Stimulated activated CD8-positive, alpha-beta memory T cell treated with anti-CD3 and anti-CD28 coated beads, Interleukin-4, amount 100 ng/mL, for 4 hours (primary cell): ENCODE measurements at places on chromosomes 1 and 21.

DNA sequence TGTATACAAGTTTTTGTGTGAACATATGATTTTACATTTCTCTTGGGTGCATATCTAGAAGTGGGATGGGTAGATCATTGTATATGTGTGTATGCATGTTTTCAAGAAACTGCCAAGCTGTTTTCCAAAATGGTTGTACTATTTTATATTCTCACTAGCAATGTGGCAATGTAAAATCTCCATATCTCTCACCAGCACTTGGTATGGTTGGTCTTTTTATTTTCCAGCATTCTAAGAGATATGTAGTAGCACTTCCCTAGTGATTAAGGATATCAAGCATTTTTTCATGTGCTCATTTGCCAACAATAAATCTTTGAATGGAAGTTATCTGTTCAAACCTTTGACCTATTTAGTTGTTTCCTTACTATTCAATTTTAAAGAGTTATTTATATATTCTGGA lies 310.7 kb downstream of the ZNF326 start:
- DNase-seq: no peak

DNA sequence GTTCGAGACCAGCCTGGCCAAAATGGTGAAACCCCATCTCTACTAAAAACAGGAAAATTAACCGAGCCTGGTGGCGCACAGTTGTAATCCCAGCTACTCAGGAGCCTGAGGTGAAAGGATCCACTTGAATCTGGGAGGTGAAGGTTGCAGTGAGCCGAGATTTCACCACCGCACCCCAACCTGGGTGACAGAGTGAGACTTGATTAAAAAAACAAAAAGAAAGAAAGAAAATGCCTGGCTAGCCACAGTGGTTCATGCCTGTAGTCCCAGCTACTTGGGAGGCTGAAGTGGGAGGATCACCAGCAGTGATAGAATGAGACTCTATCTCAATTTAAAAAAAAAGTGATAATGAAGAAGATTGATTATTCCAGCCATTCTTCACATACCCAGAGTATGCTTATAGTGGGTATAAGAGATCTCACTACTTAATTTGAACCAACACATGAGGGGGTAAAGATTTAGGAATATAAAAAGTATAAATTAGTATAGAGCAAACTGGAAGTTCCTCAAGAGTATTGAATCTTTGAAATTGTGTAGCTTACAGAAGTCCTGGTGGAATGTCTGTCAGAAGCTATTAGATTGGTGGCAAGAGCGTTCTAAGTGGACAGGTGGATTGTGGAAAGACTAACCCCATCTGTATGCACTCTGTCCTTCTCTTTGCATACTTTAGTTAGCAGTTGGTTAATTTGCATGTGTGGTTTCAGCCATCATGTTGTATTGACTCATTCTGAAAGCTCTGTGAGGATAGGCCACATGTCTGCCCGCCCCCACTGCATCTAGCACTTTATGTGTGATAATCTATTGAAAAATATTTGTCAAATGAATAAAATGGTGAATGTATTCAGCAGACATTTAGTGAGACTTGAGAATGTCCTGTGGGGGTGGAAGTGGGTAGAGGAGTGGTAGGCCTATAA lies 25.0 kb downstream of the RLF start:
- peak; percentile 24 for DNase-seq

DNA sequence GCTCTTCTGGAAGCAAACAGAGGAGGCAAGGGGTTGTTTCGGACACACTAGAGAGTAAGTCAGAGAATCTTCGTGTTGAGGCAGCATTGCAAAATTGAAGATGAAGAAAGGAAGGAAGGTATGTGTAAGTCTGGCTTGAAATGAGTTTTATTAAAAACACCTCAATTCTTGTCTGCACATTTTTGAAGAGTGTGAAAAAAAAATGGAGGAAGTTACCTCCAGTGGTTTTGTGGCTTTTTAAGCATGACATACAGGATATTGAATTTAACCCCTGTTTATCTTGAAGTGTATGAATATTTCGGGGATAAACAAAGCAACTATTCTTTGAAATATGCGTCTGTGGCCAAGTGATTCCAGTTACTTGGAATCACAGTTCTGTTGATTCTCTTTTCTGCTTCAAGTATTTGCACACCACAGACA lies 203.2 kb upstream of the SGIP1 start:
- DNase-seq: no peak

- DNase-seq: no peak
Observed at GRCh38 chr1:226443033-226443432, 35.1 kb upstream of the PARP1 start.

GRCh38 chr1:61284936-61285335 lies 202.6 kb downstream of the NFIA start:
- no peak for DNase-seq

- DNase-seq: no peak
Observed at GRCh38 chr1:22916471-22916820, 56.2 kb downstream of the LACTBL1 start.

DNA sequence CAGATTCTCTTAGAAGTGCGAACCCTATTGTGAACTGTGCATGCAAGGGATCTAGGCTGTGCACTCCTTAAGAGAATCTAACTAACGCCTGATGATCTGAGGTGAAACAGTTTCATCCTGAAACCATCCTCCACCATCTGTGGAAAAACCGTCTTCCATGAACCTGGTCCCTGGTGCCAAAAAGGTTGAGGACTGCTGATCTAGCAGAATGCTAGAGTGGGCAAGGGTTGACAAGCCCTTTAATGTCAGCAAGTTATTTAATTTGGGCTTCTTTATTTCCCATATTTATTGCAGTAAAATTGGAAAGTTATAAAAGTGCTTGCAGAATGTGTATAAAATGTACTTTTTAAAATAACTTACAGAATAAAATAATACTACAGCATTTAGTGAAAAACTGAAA lies 26.4 kb downstream of the ALG14 start:
- DNase-seq: no peak

DNA sequence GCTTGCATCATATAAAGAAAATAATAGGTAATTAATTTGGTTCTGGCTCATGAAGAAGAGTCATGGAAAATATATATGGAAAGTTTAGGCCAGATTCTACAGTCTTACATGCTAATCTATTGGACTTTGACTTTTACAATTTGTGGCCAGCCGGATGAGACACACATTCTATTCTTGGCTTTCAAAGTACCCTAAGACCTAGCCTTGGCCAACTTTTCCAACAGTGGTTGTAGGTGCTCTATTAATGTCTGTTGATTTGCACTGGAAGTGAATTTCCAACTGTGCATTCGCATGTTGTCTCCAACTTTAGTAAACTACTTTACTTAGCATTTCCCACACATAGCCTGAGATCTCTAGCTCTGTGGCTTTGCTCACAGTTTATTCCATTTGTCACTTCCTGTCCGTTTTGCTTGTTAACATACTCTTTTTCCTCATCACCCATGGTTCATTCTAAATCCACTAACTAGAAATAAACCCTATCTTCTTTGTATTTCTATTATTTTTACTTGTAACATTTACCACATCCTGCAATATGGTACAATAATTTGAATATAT lies 644.0 kb downstream of the PTPRC start:
- DNase-seq: no peak

DNA sequence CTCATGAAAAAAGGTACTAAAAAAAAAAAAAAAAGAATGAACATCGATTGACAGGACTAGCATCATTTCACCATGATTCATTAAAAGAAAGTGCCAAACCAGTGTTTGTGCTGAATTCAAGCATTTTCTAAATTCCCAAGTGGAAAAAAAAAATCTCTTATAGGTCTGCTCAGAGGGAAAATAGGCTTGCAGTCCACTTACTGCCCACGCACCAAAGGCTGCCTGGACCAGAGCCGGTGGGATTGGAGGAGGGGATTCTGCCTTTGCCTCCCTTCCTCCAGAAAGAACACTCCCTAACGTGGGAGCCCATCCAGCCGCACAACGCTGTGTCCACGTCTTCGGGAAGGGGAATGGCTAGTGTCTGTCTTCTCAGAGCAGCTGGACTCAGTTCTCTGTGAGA lies 5.5 kb upstream of the TRAPPC10 start:
- DNase-seq: no peak

GRCh38 chr1:61496501-61496900 lies 228.4 kb downstream of the TM2D1 start:
- no peak for DNase-seq

GRCh38 chr1:72635719-72636118 lies 353.4 kb upstream of the NEGR1 start:
- DNase-seq: no peak

- DNase-seq: no peak
Observed at GRCh38 chr1:95071539-95071938, 1.2 kb downstream of the ALG14 start.

DNA sequence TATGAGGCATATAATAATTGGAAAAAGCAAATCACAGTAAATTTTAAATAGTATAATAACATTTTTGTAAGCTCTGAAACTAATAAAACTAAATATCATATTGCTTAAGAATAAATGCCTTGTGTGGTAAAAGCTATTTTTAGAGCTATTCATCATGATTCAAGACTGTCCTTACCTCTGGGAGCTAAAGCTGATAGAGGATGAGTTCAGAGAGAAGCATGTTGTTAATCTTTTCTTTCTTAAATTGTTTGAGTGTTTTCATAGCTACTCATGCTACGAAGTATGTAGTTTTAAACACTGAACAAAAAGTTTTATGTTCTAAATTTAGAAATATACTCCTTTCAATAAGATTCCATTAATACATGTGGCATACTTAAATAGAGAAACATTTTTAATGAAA lies 30.5 kb downstream of the IFI16 start:
- no peak for DNase-seq

- DNase-seq: peak; percentile 12
Observed at GRCh38 chr1:8510041-8510823, 192.3 kb downstream of the SLC45A1 start.

DNA sequence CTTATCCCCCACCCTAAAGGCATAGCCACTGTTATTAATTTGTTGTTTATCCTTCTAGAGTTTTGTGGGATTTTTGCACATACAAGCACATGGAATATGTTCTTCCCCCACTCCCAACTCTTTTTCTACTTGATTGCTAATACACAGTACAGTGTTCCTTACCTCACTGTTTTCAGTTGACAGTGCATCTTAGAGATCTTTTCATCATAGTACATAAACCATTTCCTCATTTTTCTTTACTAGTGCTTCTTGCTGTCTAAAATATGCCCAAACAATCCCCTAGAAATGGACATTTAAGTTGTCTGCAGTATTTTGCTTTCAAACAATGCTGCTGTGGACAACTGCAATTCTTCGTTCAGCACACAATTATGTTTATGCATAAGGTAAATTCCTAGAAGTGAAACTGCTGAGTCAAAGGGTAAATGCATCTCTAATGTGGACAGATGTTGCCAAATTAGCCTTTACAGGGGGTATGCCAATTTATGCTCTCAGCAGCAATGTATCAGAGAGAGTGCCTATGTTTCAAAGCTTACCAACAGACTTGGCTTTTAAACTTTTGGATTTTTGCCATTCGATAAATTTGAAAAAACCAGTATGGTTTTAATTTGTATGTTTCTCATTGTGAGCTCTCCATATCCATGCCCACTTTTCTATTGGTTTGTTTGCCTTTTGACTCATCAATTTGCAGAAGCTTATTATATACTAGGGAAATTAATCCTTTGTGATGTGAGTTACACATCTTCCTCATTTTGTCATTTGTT lies 132.6 kb downstream of the MRPS6 start:
- no peak for DNase-seq

- DNase-seq: no peak
Observed at GRCh38 chr1:24384251-24385090, 29.1 kb downstream of the STPG1 start.

GRCh38 chr1:233183226-233184020 lies 112.1 kb downstream of the PCNX2 start:
- no peak for DNase-seq

DNA sequence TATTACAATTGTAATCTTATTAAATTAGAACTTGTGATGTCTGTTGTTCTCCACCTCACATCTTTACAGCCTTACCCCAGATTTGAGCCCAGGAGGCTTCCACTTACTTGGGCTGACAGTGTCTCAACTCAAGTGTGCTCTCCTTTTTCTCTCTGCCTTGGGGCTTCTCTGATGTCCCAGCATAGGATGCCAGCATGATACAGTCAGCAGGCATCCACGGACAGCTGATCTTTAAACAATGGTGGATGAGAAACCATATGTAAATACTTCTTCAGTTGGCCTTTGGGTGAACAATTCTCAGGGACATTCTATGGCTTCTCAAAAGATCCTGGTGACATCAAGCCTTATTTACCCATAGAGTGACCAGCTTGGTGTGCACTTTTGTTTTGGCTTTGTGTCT lies 107.6 kb upstream of the GORAB start:
- no peak for DNase-seq

GRCh38 chr1:62317021-62317768 lies 2.0 kb downstream of the KANK4 start:
- no peak for DNase-seq

- DNase-seq: no peak
Observed at GRCh38 chr1:110708974-110709440, 34.3 kb upstream of the KCNA3 start.

- no peak for DNase-seq
Observed at GRCh38 chr1:184974837-184975115, 468 bp upstream of the NIBAN1 start.

- no peak for DNase-seq
Observed at GRCh38 chr1:53811414-53811851, 26.7 kb downstream of the NDC1 start.

DNA sequence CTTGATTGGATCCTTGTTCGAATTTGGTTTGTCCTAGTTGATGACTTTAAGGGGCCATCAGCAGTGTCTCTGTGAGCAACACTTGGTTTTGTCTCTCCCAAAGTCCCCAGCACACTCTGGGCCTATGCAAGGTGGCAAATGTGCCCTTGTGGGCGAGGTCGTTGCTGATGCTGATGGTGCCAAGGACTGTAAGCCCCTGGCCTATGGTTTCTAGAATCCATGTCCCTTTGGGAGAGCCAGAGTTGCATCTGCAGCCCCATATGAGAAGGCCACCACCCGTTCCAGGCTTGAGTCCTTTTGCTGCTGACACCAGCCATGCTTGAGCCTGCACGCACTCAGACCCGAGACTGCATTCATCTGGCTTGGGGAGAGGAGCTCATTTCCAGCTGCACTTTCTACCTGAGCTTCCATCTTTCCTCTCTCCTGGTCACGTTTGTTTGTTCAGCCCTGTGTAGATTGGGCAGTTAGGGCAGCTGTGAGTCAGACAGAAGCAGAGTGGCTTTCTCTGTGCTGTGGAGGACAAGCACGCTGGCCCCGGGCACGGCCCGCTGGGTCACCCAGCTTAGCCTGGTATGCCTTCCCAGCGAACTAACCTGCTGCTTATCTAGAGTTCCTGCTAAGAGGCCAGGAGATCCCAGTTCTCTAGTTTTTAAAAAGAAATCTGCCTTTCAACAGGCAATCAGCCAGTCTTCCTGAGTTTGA lies 52.1 kb upstream of the CSF3R start:
- no peak for DNase-seq

GRCh38 chr1:162703708-162704107 lies 71.4 kb downstream of the DDR2 start:
- DNase-seq: no peak

GRCh38 chr1:161096530-161096929 lies 1.6 kb upstream of the KLHDC9 start:
- no peak for DNase-seq

- no peak for DNase-seq
Observed at GRCh38 chr1:39675220-39675619, 3.3 kb upstream of the NT5C1A start.

- no peak for DNase-seq
Observed at GRCh38 chr1:185412385-185413087, 95.5 kb upstream of the IVNS1ABP start.
